Fibroblast of skin of scalp (primary cell): ENCODE measurements at places on chromosomes 6 and 20.

GRCh38 chr6:11076540-11076939, 17.1 kb upstream of the SMIM13 start:
- DNase-seq = no peak

- DNase-seq = no peak
Measured at GRCh38 chr6:6734479-6735465, 146.3 kb downstream of the LY86 start.

- DNase-seq = peak; percentile 29
Measured at GRCh38 chr6:100657678-100658330, 193.1 kb upstream of the SIM1 start.

GRCh38 chr20:16555754-16556153, 17.5 kb downstream of the KIF16B start:
- peak; percentile 32 for DNase-seq

DNA sequence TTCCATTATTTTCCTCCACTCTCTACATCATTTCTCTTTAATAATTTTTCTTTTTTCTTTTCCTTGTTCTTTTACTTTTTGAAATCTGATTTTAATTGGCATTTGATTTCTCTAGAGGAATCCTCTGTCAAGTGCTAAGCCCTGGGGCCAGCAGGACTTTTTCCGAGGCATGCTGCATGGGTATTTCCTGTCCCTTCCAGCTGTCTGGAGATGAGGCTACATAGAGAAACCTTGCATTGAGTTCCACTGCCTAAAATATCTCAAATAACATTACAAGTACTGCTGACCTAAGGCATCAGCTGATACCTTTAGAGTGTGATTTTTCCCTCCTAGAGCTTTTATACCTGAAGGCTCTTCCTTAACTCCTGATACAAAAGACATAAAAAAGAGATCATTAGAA, 6.2 kb downstream of the RNF217 start:
- DNase-seq = peak; percentile 29

DNA sequence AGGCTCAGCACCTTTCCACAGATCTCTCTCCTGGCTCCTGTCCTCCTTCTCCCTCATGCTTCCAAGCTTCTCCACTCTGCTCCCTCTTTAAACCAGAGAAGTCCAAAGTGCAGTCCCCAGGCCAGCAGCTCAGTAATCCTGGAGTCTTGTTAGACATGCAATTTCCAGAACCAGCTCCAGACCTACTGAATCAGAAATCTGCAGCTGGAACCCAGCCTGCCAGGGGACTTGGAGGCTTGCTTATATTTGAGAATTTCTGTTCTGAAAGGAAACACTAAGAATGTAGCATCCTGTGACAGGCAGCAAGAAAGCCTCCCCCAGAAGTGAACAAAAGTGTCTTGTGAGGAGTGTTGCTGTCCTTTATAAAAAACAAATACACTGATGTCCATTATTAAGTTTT, 438.1 kb downstream of the BCKDHB start:
- DNase-seq = no peak

DNA sequence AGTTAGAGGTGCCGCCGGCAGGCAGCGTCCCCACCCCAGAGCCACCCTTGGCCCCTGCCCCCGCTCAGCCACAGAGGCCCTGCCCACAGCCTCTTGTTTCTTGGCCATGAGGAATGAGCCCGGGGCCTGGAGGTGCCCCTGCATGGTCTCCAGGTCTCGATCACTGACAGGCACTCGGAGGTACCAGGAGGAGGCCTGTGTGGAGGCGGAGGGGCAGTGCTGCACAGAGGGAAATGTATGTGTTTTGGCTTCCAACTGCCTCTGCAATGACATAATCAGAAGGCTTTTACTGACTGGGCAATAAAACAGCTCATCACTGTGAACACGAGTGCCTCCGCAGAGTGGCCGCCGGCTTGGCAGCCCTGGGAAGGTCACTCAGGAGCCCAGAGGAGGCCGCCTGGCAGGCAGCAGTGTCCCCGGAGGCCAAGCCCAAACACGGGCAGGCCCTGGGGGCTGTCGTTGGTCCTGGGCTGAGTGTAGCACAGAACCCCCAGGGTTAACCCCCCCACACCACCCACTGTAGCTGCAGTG, 61.1 kb upstream of the GATA5 start:
- DNase-seq = no peak

DNA sequence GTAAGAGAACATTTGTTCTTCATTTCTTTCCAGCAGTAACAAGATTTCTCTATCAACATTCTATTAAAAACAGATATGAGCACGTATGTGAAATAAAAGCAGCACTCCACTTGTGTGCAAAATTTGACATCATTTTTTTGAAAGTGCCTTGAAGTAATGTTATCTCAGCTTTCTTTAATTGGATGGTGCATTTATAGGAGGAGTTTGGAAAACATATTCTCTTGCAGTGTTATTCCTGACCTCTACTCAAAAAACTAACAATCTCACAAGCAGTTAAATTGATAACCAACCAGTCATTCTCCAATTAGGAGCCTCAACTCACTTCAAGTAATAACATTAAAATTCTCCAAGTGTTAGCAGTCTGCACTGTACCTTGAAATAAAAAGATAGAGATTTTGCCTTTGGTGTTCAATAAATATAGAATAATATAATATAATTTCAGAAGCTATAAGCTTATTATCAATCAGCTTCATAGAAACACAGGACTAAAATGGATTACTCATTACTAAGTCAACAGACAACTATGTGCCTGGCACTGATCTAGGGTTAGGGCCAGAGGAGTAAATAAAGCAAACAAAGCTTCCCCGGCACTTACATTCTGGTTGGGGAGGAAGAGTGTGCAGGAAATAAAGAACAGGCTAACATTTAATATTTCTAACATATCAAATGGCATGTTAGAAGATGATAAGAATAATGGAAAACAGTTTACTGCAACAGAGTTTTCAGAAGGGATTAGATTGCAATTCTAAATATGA, 149.0 kb upstream of the SGK1 start:
- peak; percentile 19 for DNase-seq

GRCh38 chr6:146149770-146150169, 120.9 kb downstream of the GRM1 start:
- no peak for DNase-seq

GRCh38 chr6:125120054-125120590, 33.5 kb upstream of the TPD52L1 start:
- no peak for DNase-seq

DNA sequence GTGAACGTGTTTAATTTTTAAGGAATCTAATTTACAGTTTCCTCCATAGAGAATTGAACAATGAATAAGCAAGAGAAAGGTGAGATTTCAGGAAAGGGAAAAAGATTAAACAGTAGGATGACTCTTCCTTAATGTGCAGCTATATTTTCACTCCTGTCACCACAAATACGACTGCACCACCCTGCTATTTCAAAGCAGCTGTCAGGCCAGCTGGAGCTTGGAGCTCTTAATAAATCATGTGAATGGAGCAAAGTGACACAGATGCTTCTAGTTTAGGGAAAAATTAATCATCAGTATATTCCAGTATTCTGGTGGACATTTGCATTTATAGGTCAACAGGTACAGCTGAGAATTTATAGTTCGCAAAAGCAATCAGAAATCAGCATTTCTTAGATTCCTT, 56.5 kb upstream of the PKIB start:
- no peak for DNase-seq
